ENCODE measurements at places on chromosomes 7 and 10.

DNA sequence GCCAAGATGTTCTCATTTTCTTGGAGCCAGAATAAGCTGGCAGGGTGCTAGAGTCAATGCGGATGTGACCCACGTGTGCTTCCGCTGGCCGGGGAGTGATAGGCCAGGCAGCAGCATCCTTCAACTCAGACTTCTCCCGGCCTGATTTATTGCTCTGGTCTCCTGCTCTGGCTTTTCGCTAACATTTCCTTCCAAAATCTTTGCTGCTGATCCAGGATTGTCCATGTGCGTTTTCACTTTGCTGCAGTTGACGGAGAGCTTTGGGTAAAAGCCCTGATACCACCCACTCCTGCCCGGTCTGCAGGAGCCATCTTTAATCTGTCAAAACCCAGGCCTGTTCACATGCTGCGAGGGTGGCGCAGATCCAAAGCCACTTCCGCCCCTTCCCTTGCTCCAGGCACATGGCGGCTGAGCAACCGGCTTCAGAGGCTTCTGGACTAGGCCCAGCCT lies 106.8 kb downstream of the CYP26A1 start:
- DNase-seq, result no peak

DNA sequence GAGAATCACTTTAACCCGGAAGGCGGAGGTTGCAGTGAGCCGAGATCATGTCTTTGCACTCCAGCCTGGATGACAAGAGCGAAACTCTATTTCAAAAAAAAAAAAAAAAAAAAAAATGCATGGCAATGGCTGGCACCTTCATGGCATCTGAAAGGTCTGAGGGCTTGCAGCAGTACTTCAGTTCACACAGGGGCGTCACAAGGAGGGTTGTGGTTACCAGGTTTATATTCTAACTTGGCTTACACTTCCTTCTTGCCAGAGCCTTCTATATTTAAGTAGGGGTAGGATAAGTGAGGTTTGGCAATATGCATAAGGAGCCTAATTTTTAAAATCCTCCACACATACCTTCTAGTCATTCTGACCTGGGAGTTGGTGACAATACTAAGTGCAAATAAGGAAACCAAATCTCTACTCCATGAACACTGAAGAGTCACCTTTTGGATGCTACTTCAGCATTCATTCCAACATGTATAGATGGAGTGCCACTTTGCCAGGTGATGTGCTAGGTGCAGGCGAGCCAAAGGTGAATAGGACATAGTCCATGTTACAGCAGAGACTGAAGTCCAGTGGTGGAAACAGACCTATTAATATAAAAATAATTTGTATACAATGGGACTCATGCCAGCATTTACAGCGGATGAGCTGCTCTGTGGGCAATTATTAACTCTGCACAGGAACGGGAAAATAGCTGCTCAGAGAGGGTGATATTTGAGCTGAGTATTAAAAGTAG lies 57.8 kb upstream of the PDCD4 start:
- no peak for DNase-seq

- DNase-seq, result no peak
These were observed 28.4 kb downstream of the IQCE start for GRCh38 chr7:2587134-2587533.

GRCh38 chr7:116713918-116714317 lies 41.9 kb downstream of the MET start:
- DNase-seq, result no peak

- DNase-seq, result no peak
These were observed 133.7 kb upstream of the NAMPT start for GRCh38 chr7:106418526-106418925.

DNA sequence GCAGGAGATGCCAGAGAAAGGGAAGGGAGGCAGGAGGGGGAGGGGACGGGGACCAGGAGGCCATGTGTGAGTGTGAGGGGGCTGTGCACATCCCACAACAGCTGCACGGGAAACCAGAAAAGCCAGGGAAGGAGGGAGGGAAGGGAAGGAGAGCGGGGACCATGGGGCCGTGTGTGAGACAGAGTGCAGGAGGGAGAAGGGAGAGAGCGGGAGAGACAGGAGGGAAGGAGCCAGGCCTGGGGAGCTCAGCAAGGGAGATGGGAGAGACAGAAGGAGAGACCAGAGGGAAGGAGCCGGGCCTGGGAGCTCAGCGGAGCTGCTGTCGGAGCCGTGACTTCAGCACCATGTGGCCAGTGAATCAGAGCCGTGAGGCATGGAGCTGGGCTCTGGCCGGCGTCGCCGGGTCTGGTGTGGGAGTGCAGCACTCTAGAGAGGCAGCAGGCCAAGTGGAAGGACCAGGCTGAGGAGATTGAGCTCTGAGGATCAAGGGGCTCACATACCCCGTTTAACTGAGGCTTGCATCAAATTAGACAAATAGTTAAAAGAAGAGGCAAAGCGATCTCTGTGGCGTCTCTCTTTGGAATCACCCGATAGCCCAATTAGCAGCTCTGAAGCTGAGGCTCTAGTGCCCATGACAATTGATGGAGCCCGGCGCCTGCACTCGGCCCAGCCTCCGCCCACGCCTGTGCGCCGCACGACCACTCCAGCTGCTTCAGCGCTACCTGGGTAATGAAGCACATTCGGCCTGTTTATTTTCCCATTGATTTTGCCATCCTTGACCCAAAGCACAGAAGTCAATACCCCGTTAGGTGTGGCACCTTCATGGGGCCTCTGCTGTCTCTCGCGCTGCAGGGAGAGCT lies 150.4 kb downstream of the MAD1L1 start:
- DNase-seq, result no peak

- no peak for DNase-seq
These were observed 287.1 kb upstream of the C7orf33 start for GRCh38 chr7:148303295-148304082.

DNA sequence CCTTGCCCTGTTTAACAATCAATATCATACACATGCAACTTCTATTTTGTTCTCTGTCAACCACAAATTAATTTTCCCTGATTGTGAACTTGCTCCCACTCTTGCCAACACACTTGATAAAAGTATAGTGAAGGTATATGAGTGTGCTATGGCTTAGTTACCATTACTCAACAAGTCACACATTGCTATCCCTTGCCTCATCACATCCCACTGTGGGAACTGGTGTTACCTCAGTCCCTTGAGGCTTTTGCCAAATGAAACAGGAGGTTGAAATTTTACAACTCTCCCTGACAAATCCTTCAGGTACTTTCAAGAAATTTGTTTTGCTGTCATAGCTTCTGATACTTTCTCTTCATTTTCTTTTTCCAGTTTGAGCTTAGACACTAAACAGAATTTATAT lies 472.5 kb upstream of the SEMA3D start:
- no peak for DNase-seq

- peak; percentile 32 for DNase-seq
These were observed at the start of gene ARID5B for GRCh38 chr10:61900829-61901792. Gene ARID5B, plus strand, starts transcription at chr10:61901699. Its CDS starts 11 bp downstream, at chr10:61901710.

- no peak for DNase-seq
These were observed 476.1 kb downstream of the SH2D4B start for GRCh38 chr10:81013771-81014170.

- no peak for DNase-seq
These were observed 19.0 kb upstream of the MGMT start for GRCh38 chr10:129448086-129448485.

GRCh38 chr10:92999191-92999590 lies 61.4 kb upstream of the CYP26C1 start:
- DNase-seq, result no peak

DNA sequence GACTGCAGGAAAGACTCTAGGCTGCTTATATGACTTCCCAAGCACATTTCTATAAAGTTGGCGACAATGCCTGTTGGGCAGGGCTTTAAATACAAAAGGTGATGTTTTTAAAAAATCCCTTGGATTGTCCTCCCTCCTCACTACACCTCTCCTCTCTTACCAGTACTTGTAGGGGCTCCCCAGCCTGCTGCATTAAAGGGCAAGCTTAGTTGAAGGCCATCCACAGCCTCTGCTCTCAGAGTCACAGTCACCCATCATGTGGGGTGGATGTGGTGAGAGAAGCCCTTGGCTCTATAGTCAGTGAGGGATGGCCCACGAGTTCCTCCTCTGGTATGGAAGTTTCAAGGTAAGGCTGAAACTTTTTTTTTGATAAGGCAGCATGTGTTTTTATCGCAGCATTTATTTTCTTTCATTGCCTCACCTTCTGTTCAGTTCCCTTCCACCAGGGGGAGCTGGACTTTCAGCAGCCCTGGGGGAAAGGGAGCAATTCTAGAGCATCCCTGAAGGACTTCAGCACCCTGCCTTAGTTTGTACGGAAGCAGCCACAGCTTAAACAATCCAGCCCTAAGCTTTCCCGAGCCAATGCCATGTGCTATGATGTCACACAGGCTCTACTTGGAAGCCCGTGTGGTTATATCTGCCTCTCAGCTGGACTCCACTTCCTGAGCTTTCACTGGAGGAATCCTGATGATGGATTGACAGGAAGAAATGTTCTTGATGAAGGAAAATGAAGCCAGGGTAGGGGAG lies 131.9 kb downstream of the CALCR start:
- no peak for DNase-seq

DNA sequence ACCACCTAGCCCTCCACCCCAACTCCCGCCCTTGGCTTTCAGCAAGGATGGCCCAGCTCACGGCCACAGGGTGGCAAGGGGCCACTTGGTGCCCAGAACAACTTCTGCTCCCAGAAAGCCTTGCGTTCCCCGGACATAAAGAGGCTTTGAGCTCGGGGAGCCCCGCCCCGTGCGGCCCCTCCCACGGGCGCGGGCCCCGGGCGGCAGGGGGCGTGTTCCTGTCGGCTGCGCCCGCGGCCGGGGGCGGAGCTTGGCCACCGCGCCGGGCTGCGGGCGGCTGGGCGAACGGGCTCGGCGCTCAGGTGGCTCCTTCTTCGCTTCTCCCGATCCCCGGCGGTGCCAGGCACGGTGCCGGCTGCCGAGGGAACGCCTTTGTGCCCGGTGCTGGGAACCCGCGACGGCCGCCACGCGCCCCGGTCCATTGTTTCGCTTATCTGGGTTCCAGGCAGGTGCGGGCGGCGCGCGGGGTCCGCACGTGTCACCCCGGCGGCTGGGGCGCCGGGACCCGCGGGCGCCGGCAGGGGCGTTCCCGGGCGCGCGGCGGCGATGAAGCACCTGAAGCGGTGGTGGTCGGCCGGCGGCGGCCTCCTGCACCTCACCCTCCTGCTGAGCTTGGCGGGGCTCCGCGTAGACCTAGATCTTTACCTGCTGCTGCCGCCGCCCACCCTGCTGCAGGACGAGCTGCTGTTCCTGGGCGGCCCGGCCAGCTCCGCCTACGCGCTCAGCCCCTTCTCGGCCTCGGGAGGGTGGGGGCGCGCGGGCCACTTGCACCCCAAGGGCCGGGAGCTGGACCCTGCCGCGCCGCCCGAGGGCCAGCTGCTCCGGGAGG lies at the start of gene NFE2L3:
TSS of gene NFE2L3 (plus strand) at position 246 of the 829 bp plus-strand sequence. CDS start at position 547, 301 bp downstream.
- peak; percentile 75 for DNase-seq

GRCh38 chr7:137994216-137994615 lies 7.7 kb downstream of the CREB3L2 start:
- DNase-seq, result no peak

DNA sequence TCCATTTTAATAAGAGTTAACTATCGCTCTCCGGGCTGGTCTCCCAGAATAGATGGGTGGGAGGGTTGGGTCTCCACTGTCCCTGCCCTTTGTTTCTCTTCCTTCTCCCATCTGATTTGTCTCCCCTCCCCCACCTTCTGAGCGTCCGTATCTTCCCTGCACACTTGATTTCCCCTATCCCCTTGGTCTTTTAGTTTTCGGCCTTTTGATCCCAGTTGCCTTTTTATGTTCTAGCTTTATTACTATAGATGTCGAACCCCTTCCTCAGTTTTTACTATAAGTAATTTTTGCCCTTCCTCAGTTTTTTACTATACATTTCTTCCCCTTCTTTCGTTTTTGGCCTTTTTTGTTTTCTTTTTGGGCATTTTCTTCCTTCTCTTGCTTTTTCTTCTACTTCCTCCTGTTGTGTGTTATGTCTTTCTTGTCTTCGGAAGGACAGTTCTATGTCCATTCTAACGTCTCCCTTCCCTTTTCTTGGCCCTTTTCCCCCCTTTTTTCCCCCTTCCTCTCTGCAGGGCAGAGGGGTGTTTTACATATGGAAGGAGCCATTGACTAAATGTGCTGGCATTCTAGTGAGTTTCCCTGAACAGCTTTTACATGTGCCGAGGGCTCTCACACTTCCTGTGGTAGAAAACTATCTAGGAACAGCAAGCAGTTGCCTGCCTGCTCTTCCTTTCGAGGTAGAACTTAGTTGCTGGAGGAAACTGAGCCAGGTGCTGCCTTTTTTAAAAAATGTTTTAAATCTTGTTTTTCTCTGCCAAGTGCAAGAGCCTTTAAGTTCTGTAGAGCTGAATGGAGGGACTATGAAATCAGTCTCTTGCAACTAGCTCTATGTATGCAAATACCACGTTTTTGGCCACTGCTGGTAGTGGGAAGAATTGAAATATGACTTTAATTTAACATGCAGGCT lies 2.8 kb downstream of the TET1 start:
- DNase-seq, result no peak

- DNase-seq, result no peak
These were observed 53.7 kb upstream of the DOCK1 start for GRCh38 chr10:126851414-126852108.

DNA sequence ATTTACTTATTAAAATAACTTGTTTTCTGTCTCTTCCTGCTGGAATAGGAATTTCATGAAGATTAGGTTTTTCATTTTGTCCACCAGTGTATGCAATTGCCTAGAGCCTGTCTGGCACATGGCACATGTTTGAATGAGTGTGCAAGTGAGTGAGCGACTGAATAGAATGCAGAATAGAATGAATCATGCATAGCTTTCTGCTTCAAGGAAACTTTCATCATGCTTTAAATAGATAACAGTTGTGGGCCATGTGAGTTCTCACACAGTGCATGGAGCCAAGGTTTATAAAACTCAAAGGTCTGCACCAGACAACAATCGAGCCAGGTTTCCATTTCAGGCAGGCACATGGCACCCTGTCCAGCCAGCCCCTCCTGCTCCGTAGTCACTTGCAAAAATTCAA lies 74.2 kb upstream of the HECW1 start:
- DNase-seq, result no peak

GRCh38 chr7:12402365-12402725 lies 1.3 kb downstream of the VWDE start:
- DNase-seq, result no peak

- no peak for DNase-seq
These were observed 86.9 kb downstream of the JAZF1 start for GRCh38 chr7:28093623-28094232.

DNA sequence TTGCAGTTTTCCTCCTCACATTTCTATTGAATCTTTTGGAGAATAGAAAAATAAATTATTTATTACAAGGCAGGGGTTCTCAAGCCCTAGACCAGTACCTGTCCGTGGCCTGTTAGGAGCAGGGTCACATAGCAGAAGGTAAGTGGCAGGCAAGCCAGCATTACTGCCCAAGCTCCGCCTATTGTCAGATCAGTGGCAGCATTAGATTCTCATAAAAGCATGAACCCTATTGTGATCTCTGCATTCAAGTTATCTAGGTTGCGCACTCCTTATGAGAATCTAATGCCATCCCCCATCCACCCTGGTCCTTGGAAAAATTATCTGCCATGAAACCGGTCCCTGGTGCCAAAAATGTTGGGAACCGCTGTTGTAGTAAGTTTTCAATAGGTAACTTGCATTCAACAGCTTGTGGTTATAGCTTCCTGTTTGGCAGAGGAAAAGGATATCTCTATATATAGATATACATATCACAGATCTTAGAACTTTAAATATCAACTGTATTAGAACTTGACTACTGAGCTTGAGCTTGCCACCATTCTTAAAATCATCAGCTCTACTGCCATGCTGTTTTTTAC lies 165.1 kb downstream of the AHR start:
- no peak for DNase-seq
